ENCODE measurements at places on chromosomes 7 and 10.

DNA sequence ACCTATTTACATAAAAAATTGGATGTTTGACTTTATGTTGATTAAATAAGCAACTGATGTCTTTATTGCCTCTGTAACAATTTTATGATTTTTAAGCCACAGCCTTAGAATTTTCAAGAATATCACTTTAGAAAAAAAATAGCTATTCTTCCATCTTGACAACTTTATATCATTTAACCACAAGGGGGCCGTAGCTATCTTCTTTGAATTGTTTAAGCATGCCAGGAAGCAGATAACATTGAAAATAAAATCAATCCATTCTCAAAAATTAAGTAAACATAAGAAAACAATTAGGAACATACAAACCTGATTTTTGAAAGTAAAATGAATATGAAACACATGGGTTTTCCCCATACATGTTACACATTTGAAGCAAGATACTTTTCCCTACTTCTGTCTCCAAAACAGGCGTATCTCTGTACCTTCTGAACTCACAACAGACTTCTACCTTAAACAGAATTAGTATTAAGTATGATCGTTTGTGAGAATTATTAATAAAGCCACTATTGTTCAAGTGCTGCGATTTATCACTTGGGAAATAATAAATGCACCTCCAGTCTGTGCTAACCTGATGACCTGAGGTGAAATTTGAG is 209.0 kb downstream of the CACNA2D1 start:
- no peak for DNase-seq

DNA sequence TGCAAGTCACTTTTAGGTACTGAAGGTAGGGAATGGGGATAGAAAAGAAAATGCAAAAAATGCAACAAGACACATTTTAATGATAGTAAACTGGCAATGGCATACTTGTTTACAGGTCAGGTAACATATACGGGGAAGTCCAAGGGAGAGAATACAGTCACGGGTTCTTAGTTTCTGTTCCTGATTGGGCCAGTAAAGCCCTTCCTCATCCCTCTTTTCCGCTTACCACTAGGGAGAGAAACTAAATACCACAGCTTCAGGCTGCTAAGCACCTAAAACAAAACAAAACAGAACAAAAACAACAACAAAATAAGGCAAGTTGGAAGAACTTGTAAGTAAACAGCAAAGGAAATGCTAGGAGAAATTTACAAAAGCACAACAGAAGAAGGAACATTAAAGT is 65.2 kb upstream of the OGDHL start:
- no peak for DNase-seq

- no peak for DNase-seq
Measured at GRCh38 chr10:47127188-47127785, 172.7 kb upstream of the GDF10 start.

DNA sequence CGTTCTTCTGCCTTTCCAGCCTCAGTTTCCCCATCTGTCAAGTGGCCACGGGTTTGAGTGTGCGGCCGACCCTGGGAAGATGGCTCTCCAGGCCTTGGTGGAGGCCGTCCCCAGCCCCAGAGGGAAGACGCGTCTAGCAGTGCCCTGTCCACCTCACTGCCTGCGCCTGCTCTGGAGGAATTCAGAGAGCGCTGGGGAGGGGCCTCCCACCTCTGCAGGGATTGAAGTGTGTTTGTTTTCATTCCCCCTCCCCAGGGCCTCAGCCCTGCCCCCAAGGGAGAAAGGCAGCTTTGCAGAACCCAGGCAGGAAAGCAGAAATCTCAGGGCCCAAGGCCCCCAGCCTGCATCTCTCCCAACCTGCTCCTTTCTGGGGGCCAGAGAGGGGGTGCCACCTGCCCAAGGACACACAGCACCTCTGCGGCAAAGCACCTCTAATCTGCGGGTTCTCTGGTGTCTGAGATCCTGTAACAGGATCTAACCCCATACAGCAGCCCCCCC is 91.0 kb downstream of the MICALL2 start:
- DNase-seq, result no peak

GRCh38 chr7:100088095-100088620 is 611 bp upstream of the COPS6 start:
- DNase-seq, result no peak

GRCh38 chr7:90723866-90724265 is 127.7 kb downstream of the CDK14 start:
- no peak for DNase-seq

- no peak for DNase-seq
Measured at GRCh38 chr10:68364101-68364886, 31.6 kb upstream of the PBLD start.

- DNase-seq, result no peak
Measured at GRCh38 chr10:125691160-125691981, 8.4 kb upstream of the TEX36 start.

- no peak for DNase-seq
Measured at GRCh38 chr7:49580761-49581160, 192.7 kb upstream of the VWC2 start.

GRCh38 chr10:86371691-86372090 is 5.1 kb upstream of the GRID1 start:
- no peak for DNase-seq

- no peak for DNase-seq
Measured at GRCh38 chr10:100972115-100972903, 3.0 kb downstream of the SEMA4G start.

DNA sequence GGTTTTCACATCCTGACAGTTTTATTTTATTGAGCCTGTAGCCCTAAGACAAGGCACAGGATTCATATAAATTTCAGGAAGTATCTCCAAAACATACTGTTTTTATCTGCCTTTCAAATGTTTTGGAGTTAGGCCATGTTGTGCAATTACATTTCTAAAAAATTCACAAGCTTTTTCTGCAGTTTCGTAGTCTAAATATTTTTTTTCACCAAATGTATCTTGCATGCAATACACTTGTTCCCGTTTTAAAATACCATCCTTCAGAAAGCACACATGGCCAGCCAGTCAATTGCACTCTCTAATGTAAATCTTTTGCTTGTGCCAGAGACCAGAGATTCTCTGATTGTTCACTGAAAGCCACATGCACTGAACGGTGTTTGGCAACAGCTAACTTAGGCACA is 161.5 kb upstream of the PRKCQ start:
- no peak for DNase-seq

- no peak for DNase-seq
Measured at GRCh38 chr7:155846936-155847335, 34.7 kb upstream of the SHH start.

DNA sequence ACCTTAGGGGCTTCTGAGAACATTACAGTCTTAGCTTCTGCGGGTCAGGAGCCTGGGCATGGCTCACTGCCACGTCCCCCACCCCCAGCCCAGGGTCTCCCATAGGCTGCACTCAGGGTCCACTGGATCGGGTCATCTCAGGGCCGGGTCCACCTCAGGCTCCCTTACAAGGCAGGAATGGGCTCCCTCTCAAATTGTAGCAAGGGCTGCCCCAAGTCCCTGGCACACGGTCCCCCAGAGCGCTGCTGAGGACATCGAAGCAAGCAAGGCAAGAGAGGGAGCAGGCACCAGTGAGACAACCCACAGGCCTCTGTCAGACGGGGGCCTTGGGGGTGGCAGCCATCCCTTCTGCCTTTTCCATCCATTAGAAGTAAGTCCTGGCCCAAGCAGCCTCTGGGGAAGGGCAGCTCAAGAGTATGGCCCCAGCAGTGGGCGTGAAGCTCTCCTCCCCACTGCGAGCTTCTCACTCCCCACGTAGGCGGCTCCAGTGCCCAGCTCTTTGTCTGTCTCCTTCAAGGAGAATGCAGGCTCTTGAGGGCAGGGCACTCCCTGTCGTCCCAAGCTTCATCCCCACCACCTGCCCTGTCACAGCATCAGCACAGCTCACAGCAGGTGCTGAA is 18.0 kb upstream of the RET start:
- no peak for DNase-seq

- DNase-seq, result peak; percentile 49
Measured at GRCh38 chr7:26279405-26279804, 12.3 kb upstream of the SNX10 start.

DNA sequence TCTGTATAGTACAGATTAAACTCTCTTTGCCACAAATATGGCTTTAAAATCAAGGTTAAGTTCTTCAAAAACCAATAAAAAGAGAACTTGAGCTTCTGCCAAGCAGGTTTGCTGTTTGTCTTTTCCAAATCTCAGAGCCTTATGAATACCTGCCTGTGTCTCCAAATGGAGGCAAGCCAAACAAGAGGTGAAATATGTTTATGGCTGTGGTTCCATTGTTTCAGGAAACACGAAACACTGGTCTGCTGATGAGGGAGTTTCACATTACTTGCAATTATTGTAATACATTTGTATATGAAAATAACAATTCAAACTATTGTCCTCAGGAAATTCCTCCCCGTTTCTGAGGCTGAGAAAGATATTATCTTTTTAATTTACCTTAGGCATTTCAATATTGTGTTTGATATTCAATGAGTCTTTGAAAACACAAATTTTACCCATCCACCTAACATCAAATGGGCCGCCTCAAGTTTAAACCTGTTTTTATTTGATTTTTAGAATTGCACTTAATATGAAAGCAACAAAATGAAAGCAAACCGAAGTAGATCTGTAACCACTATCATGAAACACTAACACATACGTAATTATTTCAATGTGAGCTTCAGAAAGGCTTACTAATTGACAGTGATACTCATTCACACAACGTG is 359.3 kb downstream of the HGF start:
- no peak for DNase-seq

- DNase-seq, result no peak
Measured at GRCh38 chr10:79223091-79224048, 123.9 kb upstream of the PPIF start.

- DNase-seq, result no peak
Measured at GRCh38 chr10:9992661-9993060, 1025.0 kb upstream of the CELF2 start.

GRCh38 chr7:50851891-50852290 is 69.2 kb upstream of the GRB10 start:
- DNase-seq, result no peak

GRCh38 chr10:86686972-86687371 is 18.7 kb downstream of the LDB3 start:
- no peak for DNase-seq

GRCh38 chr7:1706381-1706720 is 36.3 kb downstream of the ELFN1 start:
- DNase-seq, result no peak

DNA sequence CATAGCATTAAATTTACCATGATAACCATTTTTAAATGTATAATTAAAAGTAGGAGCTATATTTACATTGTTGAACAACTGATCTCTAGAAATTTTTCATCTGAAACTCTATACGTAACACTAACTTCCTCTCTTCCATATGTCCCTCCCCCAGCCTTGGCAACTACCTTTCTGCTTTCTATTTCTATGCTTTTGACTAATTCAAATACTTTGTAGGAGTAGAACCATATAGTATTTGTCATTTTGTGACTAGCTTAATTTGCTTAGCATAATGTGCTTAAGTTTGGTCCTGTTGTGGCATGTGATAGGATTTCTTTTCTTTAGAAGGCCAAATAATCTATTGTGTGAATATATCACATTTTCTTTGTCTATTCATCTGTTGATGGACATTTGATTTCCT is 225.3 kb upstream of the POT1 start:
- no peak for DNase-seq

DNA sequence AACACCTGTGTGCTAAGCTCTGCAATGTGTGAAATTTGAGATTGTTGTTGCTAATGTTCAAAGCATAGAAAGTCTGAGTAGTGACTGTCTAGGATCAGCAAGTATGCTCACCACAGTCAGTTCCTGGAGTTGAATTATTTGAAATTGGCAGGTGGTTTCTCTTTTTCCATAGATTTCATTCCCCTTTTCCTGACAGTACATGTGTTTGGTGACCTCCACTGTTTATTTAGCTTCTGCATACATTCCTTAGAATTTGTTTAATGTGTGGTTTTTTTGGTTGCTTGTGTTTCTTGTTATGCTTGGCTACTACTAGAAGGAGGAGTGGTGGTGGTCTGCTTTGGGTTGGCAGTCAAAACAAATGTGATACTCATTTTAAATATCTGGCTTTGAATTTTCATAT is 52.3 kb downstream of the FOXP2 start:
- DNase-seq, result no peak

GRCh38 chr7:23467291-23467805 is 2.9 kb downstream of the IGF2BP3 start:
- no peak for DNase-seq

DNA sequence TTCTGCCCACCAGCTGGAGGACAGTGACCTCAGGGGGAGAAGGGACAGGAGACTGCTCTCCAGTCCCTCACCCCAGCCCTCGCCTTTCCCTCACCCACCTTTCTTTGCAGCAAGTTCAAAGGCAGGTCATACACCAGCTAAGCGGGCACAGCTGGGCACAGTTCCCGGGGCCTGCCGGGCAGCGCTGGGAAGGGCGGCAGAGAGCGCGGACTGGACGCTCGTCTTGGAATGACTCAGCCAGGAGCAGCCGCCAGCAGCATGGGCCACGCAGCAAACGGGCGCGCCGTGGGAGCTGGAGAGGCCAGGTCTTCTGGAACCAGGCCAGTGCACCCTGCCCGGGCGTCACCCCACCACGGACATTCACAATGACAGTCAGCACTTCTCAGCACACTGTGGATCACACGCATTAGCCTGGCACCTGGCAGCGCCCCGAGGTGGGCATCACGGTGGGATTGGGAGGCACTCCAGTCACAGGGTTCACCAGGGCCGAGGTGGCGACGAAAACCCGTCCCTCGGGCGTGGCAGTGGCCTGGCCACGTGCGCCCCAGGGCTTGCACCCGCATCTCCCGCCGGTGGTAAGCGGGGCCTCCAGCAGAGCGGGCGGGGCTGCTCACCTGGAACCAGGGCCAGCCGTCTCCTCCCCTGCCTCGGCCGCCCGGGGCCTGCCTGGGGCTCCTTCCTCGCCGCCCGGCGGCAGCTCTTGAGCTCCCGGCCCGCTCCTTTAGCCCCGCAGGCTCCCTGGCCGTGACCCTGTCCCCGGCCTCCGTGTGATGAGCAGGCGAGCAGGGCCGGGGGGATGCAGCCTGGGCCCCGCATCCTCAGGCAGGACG is 29.0 kb upstream of the WDFY4 start:
- DNase-seq, result no peak

DNA sequence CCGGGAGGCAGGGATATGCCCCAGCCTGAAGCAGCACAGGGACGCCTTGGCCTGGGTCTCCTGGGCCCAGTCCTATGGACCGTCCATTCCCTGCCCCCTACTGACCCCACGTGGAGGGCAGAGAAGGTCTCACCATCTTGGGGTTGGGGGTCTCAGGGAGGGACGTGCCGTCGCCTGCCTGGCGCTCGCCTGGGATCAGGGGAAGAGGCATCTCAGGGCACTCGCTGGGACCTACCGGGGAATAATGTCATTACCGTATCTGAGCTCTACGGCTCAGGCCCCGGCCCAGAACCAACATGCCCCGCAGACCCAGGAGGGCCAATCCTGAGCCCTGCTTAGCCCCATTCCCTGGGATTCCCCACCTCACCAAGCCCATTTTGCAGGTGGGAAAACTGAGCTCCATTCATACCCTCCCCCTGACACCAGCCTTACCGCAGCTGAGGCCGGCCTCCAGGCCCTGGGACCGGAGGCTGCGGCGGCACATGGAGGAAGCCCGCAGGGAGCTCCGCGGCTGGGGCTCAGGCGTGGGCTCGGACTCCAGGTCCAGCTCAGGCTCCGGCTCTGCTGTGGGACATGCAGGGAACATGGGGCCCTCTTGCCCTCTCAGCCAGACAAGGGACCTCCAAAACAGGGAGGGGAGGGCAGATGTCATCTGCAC is 40.7 kb downstream of the GRID2IP start:
- no peak for DNase-seq
